ENCODE measurements at places on chromosomes 7 and 10.
A peak's percentile ranks its signal among the peaks of the same experiment; 100 is the strongest.

- peak; percentile 73 for DNase-seq
Observed at GRCh38 chr10:49153971-49154370, 20.1 kb upstream of the FAM170B start.

GRCh38 chr7:51482976-51483375 is 166.4 kb upstream of the COBL start:
- no peak for DNase-seq

- DNase-seq: peak; percentile 44
Observed at GRCh38 chr10:7887174-7887816, 69.0 kb downstream of the TAF3 start.

DNA sequence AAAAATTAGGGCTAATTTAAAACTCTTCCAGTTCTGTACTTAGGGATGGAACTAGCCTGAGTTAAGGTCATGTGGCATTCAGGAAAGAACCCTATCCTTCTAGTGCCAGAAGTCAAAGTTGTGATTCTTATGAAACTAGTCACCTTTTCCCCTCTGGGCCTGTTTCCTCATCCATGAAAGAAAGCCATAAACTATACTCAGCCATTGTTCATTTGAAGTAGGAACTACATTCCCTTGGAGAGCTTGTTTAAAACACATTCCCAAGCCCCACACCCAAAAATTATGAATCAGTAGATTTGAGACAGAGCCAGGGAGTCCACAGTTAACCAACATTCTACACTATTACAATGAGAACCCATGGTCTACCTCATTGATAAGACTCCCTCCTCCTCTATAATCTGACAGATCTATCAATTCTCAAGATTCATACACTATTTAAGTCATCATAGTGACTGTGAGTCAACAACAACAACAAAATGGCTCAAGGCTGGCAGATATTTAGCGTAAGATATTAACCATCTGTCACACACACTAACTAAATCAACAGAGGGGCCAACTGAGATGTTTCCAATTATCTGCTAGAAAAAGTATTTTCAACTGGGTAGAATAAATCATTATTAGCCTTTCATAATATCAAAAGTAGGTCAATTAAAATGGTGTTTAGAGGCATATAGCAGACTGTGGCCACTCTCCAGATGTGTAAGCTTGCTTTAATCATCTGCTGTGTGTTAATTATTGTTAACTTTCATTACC is 102.3 kb downstream of the SLC25A13 start:
- peak; percentile 68 for DNase-seq

DNA sequence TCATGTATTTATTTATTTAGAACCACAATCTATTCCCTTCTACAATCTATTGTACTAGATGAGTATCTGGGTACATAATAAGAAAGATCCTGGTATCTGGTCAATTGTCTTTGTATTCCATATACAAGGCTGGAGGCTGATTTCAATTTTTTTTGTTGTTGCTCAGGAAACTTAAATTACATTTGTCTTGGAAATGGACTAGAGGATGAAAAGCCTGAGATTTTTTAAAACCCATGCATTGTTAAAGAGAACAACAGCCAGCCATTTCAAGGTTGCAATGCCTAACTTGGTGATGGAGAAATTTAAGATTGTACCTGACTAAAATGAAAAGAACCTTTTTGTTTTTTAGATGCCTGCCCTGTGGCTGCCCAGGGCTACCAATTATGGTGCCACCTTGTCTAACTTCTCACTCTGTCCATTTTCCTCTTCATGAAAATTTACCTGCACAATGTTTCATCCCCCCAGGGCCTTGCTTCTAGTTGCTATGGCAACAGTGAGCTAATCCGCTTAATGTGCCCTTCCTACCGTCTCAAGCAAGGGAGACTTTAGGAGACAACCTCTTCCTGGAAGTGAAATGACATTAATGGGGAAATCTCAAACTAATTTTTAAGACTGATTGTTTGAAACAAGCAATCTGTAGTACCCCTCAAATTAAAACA is 203.7 kb upstream of the PHYHIPL start:
- no peak for DNase-seq

GRCh38 chr10:111822661-111823060 is 360.9 kb downstream of the GPAM start:
- DNase-seq: no peak

- DNase-seq: peak; percentile 25
Observed at GRCh38 chr10:24962995-24963394, 10.6 kb upstream of the PRTFDC1 start.

DNA sequence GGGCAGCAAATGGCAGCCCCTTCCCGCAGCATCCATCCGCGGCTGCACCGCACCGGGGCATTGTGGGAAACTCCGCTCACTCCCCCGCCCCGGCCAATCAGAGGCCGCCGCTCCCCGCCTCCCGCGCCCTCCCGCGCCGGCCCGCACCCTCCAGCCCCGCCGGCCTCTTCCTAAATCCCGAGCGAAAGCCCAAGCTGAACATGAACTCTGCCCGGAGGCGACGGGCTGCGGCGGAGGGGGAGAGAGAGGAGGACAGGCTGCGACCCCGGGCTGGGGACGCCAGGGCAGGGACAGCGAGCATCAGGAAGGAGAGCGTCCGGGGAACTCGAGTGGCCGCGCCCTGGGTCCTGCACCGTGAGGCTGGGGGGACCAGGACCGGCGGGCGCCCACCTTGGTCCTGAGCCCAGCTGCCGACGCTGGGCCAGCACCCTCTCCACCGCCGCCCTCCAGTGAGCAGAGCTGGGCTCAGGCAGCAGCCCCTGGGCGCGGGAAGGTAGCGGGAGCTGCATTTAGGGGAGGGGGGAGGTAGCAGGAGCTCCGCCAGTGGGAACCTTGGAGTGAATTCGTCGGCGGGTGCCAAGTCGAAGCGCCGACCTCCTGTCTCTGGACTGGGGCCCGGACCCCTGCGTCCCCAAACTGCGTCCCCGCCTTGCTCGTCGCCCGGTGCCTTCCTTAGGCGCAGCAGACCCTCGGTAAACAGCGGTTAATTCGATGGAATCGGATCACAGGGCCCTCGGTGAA is at the start of gene DGKI:
TSS of gene DGKI (minus strand) at position 148 of the 741 bp plus-strand sequence.
- DNase-seq: peak; percentile 16

GRCh38 chr10:100743626-100744135 is 1.7 kb upstream of the PAX2 start:
- DNase-seq: peak; percentile 70

DNA sequence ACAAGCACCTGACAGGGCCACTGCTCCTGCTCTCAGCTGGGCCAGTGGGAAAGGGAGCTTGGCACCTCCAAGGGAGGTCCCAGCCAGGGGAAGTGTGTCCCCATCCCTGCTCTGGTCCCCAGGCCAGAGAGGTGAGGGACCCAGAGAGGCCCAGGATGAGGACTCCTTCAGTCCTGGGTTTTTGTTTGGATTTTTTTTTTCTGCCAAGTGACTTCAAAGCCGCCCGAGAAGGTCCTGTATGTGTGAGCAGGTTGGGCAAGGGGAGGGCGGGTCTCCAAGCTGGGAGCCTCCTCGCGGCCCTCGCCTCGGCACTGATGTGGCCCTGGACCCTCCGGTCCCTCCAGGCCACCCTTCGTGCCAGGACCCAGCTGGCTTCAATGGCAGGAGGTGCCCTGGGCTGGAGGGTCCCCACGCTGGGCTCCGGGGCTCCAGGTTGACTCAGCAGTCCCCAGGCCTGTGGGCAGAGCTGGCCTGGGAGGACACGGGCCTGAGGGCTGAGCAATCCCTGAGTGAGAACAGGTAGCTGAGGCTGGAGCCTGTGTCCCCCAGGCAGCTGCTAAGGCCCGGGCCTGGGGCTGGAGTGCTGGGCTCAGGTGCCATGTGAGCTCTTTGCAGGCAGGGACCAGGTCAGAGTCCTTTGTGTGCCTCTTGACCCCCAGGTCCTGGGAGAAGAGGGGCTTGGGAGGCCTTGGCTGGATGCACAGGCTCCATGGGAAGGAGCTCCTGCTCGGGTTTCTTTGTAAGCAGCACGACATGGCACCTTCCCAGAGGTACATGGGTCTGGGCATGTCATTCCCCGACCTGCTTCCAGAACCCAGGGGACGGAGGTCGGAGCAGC is 140.6 kb downstream of the FAM53B start:
- no peak for DNase-seq

GRCh38 chr10:69874449-69874848 is 72.7 kb downstream of the COL13A1 start:
- DNase-seq: peak; percentile 86

GRCh38 chr7:30650421-30650808 is 31.8 kb downstream of the CRHR2 start:
- no peak for DNase-seq

- DNase-seq: no peak
Observed at GRCh38 chr10:5450605-5451384, 38.4 kb downstream of the NET1 start.

All from EL (cell line).